GM03348 (cell line): ENCODE measurements at places on chromosomes 5 and 9.

GRCh38 chr5:173689737-173690360, 73.4 kb upstream of the BOD1 start:
- no peak for DNase-seq

GRCh38 chr5:76838481-76839261, 11.1 kb upstream of the S100Z start:
- DNase-seq, result no peak

DNA sequence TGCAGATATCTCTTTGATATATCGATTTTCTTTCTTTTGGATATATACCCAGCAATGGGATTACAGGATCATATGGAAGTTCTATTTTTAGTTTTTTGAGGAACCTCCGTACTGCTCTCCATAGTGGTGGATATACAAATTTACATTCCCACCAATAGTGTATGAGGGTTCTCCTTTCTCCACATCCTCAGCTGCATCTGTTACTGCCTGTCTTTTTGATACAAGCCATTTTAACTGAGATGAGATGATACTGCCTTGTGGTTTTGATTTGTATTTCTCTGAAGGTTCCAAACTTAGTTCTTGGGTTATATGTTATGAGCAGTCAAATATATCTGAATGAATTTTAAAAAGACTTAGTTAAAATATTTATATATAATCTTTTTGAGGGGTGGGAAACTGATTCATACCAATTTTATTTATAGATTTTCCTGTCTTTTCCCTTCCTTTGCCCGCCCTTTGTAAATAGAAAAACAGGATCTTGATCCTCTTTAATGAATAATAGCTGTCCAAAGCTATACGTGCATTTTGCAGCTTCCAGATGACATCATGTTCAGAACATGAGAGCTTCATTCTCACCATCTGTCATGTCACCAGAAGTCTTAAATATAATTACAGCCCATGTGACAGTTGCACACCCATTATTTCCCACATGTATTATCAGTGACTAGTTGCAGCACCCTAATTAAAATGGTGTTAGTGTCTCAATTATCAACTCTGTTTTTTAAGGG, 6.2 kb upstream of the ARHGEF28 start:
- no peak for DNase-seq

DNA sequence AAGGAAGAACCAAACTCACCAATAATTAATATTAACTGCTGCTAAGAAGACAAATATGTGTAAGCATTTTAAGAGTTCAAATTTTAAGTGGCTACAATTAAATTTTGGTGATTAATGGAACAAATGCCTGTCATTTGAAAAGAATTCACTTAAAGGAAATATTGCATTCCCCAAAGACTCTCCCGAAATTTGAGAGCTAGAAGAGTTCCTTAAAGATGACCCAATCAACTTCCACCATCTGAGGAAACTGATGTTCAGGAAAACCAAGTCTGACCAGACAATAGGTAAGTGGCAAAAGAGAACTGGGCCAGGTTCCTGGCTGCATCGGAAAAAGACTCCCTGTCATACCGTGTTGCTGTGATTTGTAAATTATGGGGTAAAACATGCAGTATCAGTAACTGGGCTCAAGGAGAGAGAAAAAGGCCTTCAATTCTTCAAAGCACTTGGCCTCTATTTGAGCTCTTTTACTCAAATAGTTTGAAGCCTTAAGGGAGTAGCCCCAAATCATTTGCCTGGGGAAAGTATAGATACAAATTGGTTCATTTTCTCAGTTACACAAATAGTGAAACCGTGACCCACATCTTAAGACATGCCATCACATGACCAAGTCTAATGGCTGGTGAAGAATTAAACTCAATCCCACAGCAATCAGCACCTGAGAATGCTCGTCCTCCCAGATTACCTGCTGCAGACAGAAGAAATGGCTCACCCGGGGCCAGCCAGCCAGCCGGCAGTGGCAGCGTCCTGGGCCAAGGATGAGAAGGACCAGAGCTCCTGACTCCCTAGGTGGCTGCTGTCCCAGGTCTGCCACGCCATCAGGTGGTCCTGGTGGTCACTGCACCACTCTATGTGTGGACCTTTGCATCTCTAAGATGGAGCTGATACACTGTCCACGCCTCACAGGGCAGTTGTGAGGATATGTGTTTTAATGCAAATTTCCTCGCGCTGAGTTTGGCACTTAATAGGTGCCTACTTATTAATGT, 162.9 kb downstream of the TTLL11 start:
- DNase-seq, result no peak

- DNase-seq, result no peak
Measured at GRCh38 chr5:147563466-147564123, 53.7 kb upstream of the DPYSL3 start.
